ENCODE measurements at places on chromosomes 4 and X. TPM values are rescaled to one million over a fixed set of nuclear protein-coding genes. Genes with fewer than 3 reads are reported as not detected.

DNA sequence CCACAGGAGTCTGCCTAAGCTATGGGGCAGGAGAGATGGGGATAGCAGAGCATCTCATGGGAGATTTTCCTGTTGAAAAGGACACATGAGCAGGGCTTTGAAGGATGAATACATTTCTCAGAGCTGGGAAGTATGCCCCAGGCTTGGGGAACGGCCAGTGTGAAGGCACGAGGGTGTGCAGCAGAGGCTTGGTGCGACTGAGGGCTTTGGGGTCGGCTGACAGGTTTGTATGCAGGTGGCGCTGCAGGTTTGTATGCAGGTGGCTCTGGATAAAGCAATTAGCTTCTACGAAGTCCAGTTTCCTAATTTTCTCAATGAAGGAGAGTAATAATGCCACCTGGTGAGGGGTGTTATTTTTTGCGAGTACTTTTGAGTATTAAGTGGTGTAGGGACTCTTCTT is 6.8 kb upstream of the KIAA0232 start:
- no peak for DNase-seq

Gene P2RY10
- total RNA-seq, result not detected

Gene MAMLD1
- 1.8 TPM for total RNA-seq

GRCh38 chr4:59381591-59381990 is 1818.5 kb upstream of the ADGRL3 start:
- DNase-seq, result no peak

Gene CENPVL3
- not detected for total RNA-seq

Measured in Right ventricle myocardium inferior (tissue), 1 donor.